Endodermal cell (in vitro differentiated cells): ENCODE measurements at places on chromosomes 6 and 20. TPM values are rescaled to one million over a fixed set of nuclear protein-coding genes. Genes with fewer than 3 reads are reported as not detected.

DNA sequence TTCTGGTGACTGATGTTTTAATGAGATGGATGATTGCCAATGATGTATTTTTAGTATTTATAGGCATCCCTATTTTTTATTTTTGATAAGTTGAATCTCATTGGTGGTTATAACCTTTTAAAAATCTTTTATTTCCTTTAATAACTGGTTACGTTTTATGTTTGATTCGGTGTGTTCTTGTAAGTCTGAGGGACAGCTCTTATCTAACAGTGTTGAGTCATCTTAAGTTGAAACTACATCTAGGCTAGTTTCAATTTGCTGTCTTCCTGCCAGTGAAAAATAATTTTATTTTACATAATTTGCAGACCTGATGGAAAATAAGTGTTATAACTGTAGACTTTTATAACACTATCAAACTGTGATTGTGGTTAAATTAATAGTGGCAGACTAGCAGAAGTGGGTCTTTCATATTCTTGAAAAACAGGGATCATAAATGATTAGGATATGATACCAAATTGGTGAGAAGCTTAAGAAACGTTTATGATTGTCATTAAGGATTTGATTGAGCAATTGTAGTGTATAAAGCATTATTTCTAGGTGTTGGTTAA, 4.6 kb downstream of the AFDN start:
- DNase-seq = no peak

DNA sequence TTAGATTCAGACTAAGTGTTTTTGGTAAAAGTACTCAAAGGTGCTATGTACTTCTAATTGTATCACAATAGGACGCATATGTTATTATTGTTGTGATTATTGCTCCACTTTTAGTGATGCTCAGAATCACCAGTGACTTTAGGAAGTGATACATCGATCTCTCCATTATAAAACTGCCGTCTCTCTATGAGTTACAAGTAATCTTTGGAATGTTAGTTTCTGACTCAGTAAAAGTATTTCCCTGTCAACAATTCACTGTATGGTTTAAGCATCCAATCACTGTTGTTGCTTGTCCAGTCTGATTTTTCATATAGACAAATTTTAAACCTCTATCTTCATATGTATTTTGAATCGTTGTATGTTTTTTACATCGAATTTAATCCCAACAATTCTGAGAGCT, 9.4 kb downstream of the DCBLD1 start:
- no peak for DNase-seq

DNA sequence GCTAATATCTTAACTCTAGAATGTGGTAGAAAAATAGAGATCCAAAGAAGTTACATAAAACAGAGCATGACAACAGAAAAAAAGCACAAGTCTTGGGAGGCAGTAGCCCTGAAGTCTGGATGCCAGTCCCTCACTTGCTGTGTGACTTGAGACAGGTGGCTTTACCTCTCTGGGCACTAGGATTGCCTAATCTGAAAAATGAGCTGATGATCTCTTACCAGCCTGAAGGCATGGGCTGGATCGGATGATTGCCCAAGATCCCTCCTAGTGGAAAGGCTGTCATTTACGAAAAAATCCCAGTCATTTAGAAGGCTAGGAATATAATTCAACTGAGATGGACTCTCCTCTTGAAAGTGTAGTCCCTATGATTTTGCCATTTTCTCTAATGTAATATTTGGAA, 10.9 kb upstream of the GCM1 start:
- DNase-seq = no peak

DNA sequence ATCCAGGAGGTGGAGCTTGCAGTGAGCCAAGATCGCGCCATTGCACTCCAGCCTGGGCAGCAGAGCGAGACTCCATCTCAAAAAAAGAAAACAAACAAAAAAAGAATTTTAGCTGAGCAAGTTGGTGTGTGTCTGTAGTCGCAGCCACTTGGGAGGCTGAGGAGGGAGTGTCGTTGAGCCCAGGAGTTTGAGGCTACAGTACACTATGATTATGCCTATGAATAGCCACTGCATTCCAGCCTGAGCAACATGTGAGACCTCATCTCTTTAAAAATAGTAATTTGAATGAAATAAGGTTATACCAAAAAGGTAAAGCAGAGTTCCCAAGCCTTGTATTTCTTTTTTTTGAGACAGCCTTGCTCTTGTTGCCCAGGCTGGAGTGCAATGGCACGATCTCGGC, 19.8 kb downstream of the MTRES1 start:
- no peak for DNase-seq

DNA sequence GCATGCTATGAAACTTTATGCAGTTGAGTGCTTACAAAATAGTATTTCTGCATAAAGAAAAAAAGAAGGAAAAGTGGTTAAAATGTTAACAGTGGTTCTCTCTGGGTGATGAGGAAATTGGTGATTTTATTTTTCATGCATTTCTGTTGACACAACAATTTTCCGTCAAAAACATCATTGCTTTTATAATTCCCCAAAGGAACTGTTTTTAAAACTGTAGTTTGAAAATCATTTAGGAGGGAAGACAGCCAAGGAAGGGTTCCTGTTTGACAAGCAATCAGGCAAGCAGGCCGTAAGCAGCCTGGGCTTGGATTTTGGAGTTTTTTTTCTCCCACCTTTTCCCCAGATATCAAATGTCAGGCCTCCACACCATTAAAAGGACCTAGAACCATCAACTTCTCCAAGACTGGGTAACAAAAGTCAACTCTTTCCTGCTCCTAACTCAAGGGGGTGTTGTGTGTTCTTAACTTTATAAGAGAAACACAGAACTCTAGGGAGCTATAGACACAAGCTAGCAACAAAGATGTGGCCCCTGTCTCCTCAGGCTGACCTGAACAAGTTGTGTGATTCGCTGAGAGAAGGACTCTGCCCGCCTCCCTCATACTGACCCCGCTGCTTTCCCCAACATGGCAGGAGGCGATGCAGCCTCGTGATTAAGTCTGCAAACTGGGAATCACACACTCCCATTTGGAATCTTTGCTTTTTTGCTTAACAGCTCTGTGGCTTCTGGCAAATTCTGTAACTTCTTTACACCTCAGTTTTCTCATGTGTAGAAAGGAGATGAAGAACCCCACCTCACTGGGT, 146.6 kb downstream of the BCAS1 start:
- DNase-seq = peak; percentile 51

DNA sequence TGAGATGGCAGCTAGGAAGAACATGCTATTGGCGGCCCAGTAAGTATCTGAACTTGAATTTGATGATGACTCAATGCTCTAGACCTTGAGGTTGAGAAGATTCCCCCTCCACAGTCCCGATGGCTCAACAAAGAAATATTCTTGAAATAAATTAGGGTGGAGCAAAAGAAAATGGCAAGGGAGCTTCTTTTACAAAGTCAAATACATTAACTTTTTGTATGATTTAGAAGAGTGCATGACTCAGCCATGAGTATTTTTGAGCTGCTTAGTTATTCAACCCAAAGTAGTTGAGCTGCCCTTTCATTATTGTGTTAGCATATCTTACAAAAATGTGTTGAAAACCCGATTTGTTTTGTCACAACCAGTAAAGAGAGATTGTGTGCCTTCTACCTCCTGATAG, 7.6 kb downstream of the TFAP2C start:
- DNase-seq = no peak

DNA sequence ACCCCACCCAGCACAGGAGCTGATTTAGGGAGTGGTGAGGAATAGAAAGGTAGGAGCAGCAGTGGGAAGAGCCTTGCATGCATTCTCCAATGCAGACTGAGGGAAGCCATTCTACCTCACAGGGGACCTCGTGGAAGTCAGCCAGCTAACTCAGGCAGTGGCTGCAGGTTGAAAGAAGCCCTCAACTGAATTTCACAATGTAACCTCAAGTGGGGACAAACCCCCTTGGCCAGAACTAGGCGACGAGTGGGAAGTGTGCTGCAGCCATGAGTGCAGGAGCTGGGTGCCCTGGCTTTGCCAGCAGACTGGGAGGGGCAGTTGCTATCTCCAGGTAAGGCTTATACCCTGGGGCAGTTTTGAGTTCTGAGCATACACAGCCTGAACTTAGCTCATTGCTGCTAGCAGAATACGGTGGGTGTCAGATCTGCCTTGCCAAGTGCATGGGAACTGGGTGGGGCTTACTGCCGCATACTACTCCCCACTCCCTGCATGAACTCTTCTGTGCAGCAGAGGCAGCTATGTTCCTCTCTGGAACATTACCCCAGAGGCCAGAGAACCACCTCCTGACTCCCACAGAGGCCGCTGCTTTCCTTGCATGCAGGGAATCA, 126.5 kb downstream of the CDK19 start:
- peak; percentile 52 for DNase-seq

- DNase-seq = no peak
Measured at GRCh38 chr20:13777171-13777601, 7.5 kb downstream of the ESF1 start.

GRCh38 chr6:18431581-18431980, 44.4 kb downstream of the RNF144B start:
- no peak for DNase-seq

DNA sequence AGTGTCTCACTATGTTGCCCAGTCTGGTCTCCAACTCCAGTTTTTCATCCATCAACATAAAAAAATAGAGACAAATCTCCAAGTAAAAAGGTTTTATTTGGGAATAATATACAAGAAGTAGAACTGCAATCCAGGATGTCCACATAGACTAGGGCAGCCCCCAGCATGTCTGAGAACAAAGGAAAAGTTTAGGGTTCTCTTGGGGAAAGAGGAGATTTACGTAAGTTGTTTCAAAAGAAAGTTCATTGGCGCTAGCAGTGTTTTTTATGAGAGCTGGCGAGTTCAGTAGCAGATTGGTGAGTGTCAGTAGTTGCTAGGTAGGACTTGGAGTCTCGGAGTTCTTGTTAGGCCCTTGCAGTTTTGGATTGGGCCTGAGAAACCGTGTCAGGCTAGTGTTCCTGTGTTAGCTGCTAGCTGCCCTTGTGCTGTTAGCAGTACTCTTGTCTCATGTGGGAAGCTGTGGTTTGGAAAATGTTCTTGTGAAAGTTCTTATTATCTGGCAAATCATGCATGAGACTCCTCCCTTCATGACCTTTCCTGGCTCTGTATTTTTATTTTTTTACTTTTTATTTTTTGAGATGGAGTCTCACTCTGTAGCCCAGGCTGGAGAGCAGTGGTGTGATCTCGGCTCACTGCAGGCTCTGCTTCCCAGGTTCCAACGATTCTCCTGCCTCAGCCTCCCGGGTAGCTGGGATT, 24.7 kb downstream of the TTLL9 start:
- peak; percentile 74 for DNase-seq

DSP gene
- total RNA-seq = 123 to 166 TPM (median 127 TPM) in 3 replicates

LY6G6F gene
- total RNA-seq = not detected in 3 replicates

OR2H1 gene
- not detected in 3 replicates for total RNA-seq

APOBEC2 gene
- total RNA-seq = 0.31 TPM in 1 of 2 replicates, not detected in the other

MUCL3 gene
- 0.16 and 0.18 TPM in 2 replicates for total RNA-seq

RUNX2 gene
- 0.18 to 1.2 TPM (median 0.77 TPM) in 3 replicates for total RNA-seq

ZBTB24 gene
- total RNA-seq = 9.8 and 10.7 TPM in 2 replicates

OGFRL1 gene
- total RNA-seq = 6.3 to 9.5 TPM (median 9.4 TPM) in 3 replicates

WFDC13 gene
- not detected in 3 replicates for total RNA-seq

RAD21L1 gene
- total RNA-seq = not detected in 2 replicates
